NCI-H2029 treated with DMSO at 0.1 percent for 48 hours (cell line): ENCODE measurements at places on chromosomes 7 and 10.
A peak's percentile ranks its signal among the peaks of the same experiment; 100 is the strongest.

- peak; percentile 44 for DNase-seq
These were observed 3.7 kb downstream of the NRP1 start for GRCh38 chr10:33330543-33331378.

- DNase-seq: no peak
These were observed at the start of gene PAOX for GRCh38 chr10:133379152-133379800. Gene PAOX (plus strand): TSS chr10:133379262. CDS start chr10:133379317, 55 bp downstream.

DNA sequence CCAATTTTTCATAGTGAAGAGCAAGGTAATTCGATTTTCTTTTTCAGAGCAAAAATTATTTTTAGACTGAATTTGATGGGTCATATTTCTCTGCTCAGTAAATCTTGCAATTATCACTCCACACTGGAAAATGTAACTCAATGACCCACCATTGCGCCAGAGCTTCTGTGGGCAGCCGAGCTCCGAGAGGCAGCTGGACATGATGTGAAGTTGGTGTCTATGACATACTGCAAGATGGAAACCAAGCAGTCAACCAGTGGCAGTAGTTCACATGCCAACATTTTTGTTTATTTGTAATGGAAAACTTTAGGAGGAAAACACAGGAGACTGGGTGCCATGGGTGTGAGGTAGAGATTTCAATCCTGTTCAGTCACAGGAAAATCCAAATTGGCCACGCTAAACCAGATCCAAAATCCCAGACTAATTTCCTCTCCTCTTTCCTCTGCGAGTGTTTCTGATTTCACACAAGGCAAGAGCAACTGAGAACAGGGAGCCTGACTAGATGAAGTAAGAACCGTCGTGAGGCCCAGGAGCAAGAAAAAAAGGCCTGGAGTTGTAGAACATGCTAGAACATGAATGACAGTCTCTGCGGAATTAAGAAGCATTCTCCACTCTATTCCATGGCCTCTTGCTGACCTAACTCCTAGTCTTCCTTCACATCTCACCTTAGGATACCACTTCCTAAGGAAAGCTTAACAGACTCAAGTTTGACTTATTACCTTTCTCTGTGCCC lies 39.3 kb downstream of the CALD1 start:
- no peak for DNase-seq

DNA sequence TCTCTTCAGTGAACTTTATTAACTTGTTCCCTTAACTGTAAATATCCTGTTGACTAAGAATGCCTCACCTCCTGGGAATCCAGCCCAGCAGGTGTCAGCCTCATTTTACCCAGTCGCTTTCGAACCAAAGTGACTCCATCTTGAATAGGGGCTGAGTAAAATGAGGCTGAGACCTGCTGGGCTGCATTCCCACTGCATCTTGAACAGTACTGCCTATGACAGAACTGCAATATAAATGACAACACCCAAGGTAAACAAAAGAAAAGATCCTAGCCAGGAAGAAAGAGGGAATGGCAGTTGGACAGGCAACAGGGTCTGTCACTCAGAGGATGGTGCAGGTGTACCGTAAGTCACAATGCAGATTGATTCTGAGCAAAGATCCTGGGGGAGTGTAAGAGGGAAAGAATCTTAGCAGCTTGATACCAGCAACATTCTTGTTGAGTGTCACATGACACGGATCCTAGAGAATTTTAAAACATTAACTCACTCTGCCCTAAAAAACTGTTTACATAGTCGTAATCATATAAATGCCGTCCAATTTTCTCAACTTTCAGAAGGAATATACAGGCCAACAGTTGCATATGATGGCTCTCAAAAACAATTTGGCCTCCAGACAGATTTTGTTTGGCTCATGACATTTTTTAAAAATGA lies 4.4 kb upstream of the FAM107B start:
- no peak for DNase-seq

DNA sequence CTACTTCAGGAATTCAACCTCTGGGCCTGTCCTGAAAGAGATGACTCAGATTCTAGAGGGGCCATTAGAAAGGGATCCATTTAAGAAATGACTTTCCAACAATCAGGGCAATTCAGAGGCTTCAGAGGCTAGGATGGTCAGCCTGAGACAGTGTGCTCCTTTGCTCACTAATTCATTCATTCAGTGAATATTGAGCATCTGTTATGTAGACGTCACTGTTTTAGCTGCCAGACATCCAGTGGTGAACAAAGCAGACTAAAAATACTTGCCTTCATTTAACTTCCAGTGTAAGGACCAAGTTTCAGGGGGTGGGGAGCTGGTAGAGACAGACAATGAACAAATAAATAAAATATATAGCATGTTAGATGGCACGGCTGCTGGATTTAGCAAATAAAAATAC lies 1.6 kb downstream of the KIAA1217 start:
- DNase-seq: no peak
